ENCODE measurements at places on chromosomes 12 and 14. TPM values are rescaled to one million over a fixed set of nuclear protein-coding genes. Genes with fewer than 3 reads are reported as not detected.

- H3K36me3 ChIP-seq, result no peaks in the 10 kb centered on the region
- no peak for DNase-seq
- no peaks in the 10 kb centered on the region for H3K27me3 ChIP-seq
- H3K4me3 ChIP-seq, result no peak overlapping the region
Measured at GRCh38 chr12:77429426-77429825, 364.1 kb upstream of the E2F7 start.

DNA sequence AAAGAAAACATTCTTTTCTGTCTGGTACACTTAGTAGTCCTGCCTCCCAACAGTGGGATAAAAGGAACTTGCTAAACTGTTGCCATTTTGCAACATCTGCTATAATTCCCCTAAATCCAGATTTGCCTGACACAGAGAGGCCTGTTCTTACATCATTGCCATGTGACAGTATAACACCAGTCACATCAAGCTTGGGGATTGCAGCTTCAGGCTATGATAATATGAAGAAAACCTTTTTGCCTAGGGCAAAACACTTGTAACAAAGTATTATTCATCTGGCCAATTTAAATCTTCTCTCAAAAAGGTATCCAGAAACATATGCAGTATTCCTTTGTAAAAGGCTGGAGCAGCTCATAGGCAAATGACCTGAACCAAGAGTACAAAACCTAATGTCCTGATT, 80.9 kb upstream of the OTX2 start:
- H3K27ac ChIP-seq, result no peak overlapping the region
- H3K4me3 ChIP-seq, result no peak overlapping the region
- no peaks in the 10 kb centered on the region for H3K4me1 ChIP-seq
- no peaks in the 10 kb centered on the region for H3K27me3 ChIP-seq

DNA sequence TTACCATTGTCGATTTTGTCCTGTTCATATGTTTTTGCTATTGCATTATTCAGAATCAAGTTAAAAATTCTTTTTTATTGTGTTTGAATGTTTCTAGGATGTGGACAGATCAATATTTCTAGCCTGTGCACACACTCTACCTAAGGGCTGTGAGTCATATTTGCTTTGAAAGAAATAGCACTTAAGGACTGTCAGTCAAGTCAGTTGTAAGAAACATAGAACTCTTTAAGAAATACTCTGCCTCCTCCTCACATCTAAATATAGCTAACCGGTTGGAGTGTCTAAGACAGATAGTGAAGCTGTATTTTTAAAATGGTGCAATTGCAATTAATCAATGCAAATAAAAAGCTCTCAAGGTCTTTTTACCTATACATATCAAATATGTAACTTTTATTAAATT, 17.9 kb upstream of the MGST1 start:
- no peak for DNase-seq
- H3K27me3 ChIP-seq, result no peaks in the 10 kb centered on the region
- no peaks in the 10 kb centered on the region for H3K36me3 ChIP-seq
- no peak overlapping the region for H3K4me3 ChIP-seq
- H3K27ac ChIP-seq, result no peak overlapping the region
- no peaks in the 10 kb centered on the region for H3K4me1 ChIP-seq

DNA sequence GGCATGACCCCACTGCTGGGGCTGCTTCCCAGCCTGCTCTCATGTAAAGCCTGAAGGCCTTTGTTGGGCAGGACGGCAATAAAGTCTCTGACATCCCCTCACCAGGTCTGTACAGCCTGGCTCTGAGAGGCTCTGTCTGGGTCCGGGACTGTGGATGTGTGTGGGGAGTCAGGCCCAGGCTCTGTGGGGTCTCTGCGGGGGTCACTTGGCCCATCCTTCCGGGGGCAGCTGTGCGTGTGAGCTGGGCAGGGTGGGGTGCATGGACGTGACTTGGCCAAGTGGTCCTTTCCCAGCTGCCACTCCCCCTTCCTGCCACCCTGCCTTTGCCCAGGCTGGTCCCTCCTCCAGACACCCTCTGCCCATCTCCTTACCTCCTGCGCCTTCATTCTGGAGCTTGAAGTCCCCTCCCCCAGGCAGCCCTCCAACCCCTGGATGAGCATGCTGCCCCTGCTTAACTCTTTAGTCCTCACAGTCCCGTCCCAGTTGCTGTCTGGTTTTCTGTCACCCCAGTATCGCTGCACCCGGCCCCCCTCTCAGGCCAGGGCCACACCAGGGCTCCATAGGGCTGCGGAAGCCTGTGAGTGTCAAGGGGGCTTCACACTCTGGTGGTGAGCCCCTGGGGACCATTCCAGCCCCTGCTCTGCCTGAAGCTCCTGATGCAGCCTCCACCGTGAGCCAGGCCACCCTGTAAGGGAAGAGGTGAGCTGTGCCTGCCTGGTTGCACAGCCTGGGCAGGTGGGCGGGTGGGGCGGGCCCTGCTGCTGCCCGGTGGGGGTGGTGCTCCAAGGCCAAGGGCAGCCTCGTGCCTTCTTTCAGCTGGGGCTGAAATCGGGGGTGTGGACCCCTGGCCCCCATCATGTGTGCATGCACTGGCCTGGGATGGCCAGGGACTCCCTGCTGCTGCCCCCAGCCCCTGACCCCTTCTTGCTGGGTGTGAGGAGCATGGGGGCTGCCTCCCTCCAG, 25.5 kb upstream of the KIF26A start:
- H3K4me1 ChIP-seq, result no peaks in the 10 kb centered on the region
- H3K27ac ChIP-seq, result no peak overlapping the region
- DNase-seq, result no peak
- H3K27me3 ChIP-seq, result no peaks in the 10 kb centered on the region

GRCh38 chr12:116146386-116146785, 131.1 kb downstream of the MED13L start:
- no peak overlapping the region for H3K4me3 ChIP-seq
- H3K4me1 ChIP-seq, result peaks cover 23% of the 10 kb centered on the region
- no peaks in the 10 kb centered on the region for H3K36me3 ChIP-seq
- no peaks in the 10 kb centered on the region for H3K27me3 ChIP-seq

The TAS2R14 gene
- total RNA-seq, result 2.4 TPM

The TSPAN19 gene
- not detected for total RNA-seq

DNA sequence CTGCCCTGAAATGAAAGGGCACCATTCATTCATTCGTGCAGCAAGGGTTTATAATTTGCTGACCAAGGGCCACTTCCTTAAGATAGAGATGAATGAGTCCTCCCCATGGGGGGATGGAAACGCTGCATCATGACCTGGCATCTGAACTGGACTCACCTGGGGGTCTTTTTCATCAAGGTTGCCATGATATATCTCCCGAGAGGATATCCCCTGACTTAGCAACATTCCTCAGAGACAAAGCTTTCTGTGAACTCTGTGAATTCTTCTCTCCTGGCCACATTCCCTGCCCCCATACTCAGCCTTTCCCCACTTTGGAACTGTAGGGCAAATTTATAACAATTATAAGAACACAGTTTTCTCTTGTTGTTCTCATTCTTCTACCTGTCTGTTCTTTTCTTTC, 30.8 kb downstream of the SRRM4 start:
- no peak for DNase-seq
- no peak overlapping the region for H3K27ac ChIP-seq
- no peaks in the 10 kb centered on the region for H3K4me1 ChIP-seq
- H3K27me3 ChIP-seq, result no peaks in the 10 kb centered on the region

DNA sequence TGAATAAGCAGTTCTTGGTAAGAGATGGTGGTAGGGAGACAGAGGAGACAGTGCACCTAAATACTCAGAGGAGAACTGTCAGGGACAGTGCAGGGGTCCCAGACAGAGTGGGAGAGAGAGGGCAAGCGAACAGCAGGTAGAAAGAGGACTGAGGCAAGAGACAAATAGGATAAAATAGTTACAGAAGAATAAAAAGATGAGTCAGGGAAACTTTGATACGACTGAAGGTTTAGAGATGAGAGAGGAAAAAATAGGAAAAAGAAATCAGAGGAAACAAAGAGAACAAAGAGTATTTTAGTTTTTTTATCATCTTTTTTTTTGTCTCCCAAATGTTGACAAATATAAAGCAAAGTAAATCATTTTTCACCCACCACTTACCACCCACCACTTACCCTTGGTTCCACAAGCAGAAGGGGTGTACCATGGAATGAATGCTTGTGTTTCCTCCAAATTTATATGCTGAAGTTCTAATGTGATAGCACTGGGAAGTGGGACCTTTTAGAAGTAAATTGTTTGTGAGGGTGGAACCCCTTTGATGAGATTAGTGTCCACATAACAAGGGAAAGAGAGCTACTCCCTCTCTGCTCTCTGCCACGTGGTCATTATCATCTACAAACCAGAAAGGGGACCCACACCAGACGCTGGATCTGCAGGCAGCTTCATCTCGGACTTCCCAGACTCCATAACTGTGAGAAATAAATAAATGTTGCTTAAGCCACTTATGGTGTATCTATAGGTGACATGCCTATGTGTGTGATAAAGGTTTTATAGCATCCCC, 292.1 kb downstream of the BTG1 start:
- H3K36me3 ChIP-seq, result no peaks in the 10 kb centered on the region
- H3K4me1 ChIP-seq, result no peaks in the 10 kb centered on the region
- H3K4me3 ChIP-seq, result no peak overlapping the region
- no peaks in the 10 kb centered on the region for H3K27me3 ChIP-seq
- no peak for DNase-seq

DNA sequence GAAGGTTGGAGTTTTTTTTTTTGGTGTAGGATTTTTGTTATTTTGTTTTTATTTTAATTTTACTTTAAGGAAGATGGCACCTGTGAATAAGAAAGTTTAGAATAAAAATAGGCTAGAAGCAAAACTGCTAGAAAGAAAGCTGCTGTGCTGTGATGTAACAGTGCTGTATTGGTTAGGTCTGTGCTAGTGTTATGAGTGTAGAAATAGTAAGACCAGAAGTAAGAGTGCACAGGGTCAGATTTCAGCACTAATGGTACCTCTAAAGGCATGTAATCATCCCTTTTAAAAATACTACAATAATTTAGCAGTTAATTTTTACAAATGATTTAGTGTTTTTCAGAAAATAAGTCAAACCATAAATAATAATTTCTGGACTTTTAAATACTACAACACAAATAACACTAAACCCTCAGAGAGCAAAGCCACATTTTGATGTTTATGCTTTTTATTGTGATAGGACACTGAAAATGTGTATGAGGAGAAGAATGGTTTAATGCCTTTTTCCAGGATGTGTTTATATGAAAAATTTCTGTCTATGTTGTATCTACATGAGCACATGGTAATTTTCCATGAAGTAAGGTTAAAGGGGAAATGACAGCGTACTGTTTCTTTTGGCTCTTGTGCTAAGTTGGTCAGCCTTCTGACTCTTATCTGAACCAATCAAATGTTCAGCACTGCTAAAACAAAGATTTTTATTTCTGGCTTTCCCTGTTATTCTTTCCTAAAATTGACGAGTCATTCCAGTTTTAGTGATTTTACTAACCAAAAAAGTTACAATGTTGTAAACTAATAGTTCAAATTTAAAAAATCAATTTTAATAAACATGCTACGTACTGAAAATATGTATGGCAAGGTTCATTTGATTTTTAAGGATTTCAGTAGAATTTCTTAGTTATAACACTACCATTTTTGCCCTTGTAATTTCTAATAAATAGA, 96.1 kb downstream of the PPHLN1 start:
- no peak overlapping the region for H3K27ac ChIP-seq
- H3K4me3 ChIP-seq, result no peak overlapping the region
- no peaks in the 10 kb centered on the region for H3K36me3 ChIP-seq
- no peaks in the 10 kb centered on the region for H3K27me3 ChIP-seq
- DNase-seq, result no peak

The CCDC177 gene
- not detected for total RNA-seq

The AJUBA gene
- 0.49 TPM for total RNA-seq

The B4GALNT3 gene
- 0.49 TPM for total RNA-seq

The LMNTD1 gene
- not detected for total RNA-seq

GRCh38 chr14:61197416-61197815, 83.7 kb downstream of the TMEM30B start:
- no peak overlapping the region for H3K27ac ChIP-seq
- no peaks in the 10 kb centered on the region for H3K36me3 ChIP-seq

- H3K36me3 ChIP-seq, result peaks cover 11% of the 10 kb centered on the region
- H3K27ac ChIP-seq, result no peak overlapping the region
- H3K4me3 ChIP-seq, result no peak overlapping the region
- no peak for DNase-seq
- no peaks in the 10 kb centered on the region for H3K27me3 ChIP-seq
- H3K4me1 ChIP-seq, result no peaks in the 10 kb centered on the region
Measured at GRCh38 chr12:94304566-94305061, 155.1 kb downstream of the CEP83 start.

The BIN2 gene
- 255 TPM for total RNA-seq

GRCh38 chr14:61174987-61175386, 106.2 kb downstream of the TMEM30B start:
- H3K36me3 ChIP-seq, result no peaks in the 10 kb centered on the region
- H3K27ac ChIP-seq, result no peak overlapping the region
- no peaks in the 10 kb centered on the region for H3K27me3 ChIP-seq
- peaks cover 8% of the 10 kb centered on the region for H3K4me1 ChIP-seq
- H3K4me3 ChIP-seq, result no peak overlapping the region
- no peak for DNase-seq

DNA sequence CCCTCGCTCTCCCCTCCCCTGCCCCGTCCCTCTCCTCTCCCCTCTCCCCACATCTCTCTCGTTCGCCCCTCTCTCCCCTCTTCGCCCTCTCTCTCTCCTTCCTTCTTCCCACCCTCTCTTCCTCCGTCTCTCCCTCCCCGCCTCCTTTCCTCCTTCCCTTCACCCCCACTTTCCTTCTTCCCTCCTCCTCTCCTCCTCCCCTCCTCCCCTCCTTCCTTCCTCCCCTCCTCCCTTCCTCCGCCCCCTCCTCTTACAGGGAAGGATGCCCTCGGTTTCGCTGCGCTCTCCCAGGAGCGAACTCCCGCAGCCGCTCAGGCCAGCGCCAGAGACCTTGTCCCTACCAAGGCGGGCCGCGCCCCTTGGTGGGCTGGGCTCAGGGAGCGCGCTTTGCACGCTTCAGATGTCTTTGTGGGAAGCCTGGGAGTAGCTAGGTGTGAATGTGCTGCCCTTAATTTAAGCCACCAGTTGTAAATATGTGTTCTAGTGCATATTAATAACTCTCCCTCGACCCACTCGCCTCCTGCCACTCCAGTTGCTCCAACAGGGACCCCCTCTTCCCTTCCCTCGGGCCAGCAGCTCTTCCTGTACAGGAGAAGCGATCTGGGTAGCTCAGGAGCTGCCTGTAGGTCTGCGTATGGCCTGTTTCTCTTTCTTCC, 13.3 kb upstream of the MAP3K9 start:
- no peaks in the 10 kb centered on the region for H3K36me3 ChIP-seq
- H3K27ac ChIP-seq, result peak overlapping the region; percentile 33
- H3K4me1 ChIP-seq, result peaks cover 10% of the 10 kb centered on the region
- H3K4me3 ChIP-seq, result peak overlapping the region; percentile 64
- no peaks in the 10 kb centered on the region for H3K27me3 ChIP-seq
- DNase-seq, result no peak

All from naive thymus-derived CD4-positive, alpha-beta T cell (primary cell).